Tibial nerve (tissue), 4 donors: ENCODE measurements at places on chromosomes 1 and 21. TPM values are rescaled to one million over a fixed set of nuclear protein-coding genes. Genes with fewer than 3 reads are reported as not detected.

- peak overlapping the region; percentile 1 for H3K27ac ChIP-seq
Observed at GRCh38 chr1:58922302-58923089, 138.6 kb upstream of the JUN start.

- H3K4me1 ChIP-seq: no peaks in the 10 kb centered on the region
- no peak overlapping the region for H3K4me3 ChIP-seq
- H3K36me3 ChIP-seq: peaks cover 100% of the 10 kb centered on the region
- no peak overlapping the region for H3K27ac ChIP-seq
- DNase-seq: no peak
- H3K27me3 ChIP-seq: no peaks in the 10 kb centered on the region
Observed at GRCh38 chr1:12001249-12001917, 17.9 kb upstream of the MIIP start.

DNA sequence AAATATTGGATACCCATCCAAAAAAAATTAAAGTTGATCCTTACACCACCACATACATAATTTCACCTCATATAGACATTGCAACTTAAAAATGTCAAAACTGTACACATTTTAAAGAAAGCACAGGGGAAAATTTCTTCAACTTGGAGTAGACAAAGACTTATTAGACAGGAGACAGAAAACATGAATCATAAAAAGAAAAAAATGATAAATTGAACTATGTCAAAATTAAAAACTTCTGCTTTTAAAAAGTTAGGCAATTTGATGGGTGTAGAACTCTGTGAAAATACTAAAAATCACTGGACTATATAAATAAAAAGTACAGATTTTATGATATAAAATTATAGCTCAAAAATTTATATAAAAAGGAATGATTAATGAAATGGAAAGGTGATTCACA lies 4.4 kb upstream of the OR10K1 start:
- no peak for DNase-seq
- H3K4me1 ChIP-seq: no peaks in the 10 kb centered on the region
- H3K27me3 ChIP-seq: no peaks in the 10 kb centered on the region
- no peaks in the 10 kb centered on the region for H3K36me3 ChIP-seq

- H3K27ac ChIP-seq: no peak overlapping the region
- H3K36me3 ChIP-seq: no peaks in the 10 kb centered on the region
- no peaks in the 10 kb centered on the region for H3K4me1 ChIP-seq
Observed at GRCh38 chr1:153133743-153134142, 16.9 kb downstream of the SPRR2G start.

- no peak overlapping the region for H3K4me3 ChIP-seq
- no peaks in the 10 kb centered on the region for H3K27me3 ChIP-seq
- no peaks in the 10 kb centered on the region for H3K36me3 ChIP-seq
- H3K4me1 ChIP-seq: no peaks in the 10 kb centered on the region
- H3K27ac ChIP-seq: no peak overlapping the region
- no peak for DNase-seq
Observed at GRCh38 chr1:109765896-109766615, 2.3 kb upstream of the EPS8L3 start.

DNA sequence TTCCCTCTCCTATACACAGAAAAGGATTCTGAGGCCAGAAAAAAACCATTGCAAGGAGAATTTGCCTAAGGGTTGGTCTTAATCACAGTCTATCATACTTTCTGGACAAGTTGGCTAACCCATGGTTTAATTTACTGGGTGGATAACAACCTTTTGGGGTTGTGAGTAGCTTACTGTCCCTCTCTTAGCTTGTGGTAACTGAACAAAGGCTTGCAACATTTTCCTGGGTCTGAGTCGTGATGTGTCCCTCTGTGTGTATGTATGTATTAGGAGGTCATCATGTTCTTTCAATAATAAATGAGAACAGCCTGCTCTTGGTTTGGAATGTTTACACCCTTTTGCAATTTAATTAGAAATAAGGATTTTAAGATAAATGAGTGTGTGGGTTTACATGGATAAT lies 36.7 kb downstream of the PAPPA2 start:
- no peaks in the 10 kb centered on the region for H3K27me3 ChIP-seq
- H3K27ac ChIP-seq: no peak overlapping the region
- no peak overlapping the region for H3K4me3 ChIP-seq
- no peaks in the 10 kb centered on the region for H3K4me1 ChIP-seq

Gene AVPR1B
- total RNA-seq: not detected

DNA sequence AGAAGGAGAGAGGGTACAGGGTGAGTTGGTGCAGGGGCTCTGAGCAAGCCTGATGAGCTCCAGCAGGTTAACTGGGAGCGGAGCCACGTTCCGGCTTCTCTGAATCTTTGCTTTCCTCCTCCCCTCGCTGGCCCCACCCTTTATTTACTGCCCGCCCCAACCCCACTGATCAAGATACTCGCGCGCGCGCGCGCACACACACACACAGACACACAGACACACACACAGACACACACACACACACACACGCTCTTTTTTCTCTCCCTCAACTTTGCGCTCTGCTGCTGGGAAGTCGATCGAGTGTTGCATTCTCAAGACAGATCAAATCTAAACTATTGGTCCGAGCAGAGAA lies at the start of gene GRIK1:
GRIK1 (minus strand) TSS at position 73 of the 352 bp plus-strand sequence.
- no peaks in the 10 kb centered on the region for H3K4me1 ChIP-seq
- no peaks in the 10 kb centered on the region for H3K27me3 ChIP-seq
- H3K4me3 ChIP-seq: peak within 1 kb of the TSS; percentile 45
- no peak for DNase-seq

DNA sequence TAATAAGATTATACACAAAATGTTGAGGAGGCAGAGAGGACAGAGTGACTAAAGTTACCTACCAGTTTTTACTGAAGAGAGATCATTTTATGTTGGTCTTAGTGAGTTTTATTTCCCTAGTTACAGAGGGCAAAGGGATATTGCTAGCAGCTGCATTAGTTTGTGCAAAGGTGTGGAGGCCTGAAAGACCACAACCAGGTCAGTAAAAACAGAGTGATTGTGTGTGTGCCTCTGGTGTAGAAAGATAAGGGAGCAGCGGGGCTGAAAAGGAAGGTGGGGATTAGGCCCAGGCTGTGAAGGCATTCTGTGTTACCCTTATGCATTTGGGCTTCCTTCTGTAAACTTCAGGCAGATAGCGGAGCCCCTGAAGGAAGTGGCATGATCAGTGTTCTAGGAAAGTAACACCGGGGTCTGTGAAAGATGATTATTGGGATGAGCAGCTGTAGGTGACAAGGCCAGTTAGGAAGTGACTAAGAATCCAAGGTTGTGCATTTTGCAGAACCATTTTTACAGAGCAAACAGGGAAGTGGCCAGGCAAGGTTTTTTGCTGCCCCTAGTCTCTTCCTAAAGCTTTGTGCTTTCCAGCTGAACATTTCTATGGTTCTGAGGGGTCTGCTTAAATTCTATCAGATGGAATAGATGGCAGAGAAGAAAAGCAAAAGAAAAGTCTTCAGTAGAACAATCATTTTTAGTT lies 3.7 kb downstream of the GADD45A start:
- H3K27ac ChIP-seq: no peak overlapping the region
- no peaks in the 10 kb centered on the region for H3K36me3 ChIP-seq
- H3K4me1 ChIP-seq: peaks cover 20% of the 10 kb centered on the region
- DNase-seq: no peak

Gene LCE2B
- total RNA-seq: not detected

DNA sequence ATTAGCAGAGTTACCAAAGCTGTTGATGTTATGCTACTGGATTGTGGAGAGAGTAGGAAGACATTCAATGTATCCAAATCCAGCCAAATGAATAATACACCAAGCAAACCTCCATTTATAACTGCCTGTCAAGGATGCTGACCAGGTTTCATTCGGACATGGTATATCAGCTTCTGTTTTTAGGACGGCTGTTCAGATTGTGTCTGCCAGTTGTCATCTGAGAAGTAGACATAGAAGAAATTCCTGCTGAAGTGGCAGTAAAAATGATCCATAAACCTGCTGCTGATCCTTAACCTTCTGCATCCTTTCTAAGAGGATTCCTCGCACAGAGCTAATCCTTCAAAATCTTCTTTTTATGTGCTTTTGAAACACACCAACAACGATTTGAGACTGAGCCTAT lies 663.6 kb upstream of the PLXNA2 start:
- H3K4me3 ChIP-seq: no peak overlapping the region
- H3K27ac ChIP-seq: no peak overlapping the region
- no peaks in the 10 kb centered on the region for H3K36me3 ChIP-seq
- no peak for DNase-seq
- no peaks in the 10 kb centered on the region for H3K27me3 ChIP-seq

DNA sequence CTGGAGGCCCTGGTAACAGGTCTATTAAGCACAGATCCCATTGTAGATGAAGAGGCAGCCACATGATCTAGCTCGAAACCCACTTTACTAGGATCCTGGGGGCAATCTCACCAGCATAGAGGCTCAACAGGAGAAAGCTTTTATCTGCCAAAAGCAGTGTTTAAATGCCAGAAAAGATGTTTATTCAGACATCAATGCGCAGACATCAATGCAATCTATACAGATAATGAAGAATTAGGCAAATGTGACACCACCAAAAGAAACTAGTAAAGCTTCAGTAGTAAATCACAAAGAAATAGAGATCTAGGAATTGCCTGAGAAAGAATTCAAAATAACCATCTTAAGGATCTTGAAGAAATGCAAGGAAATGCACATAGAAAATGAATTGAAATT lies 32.5 kb downstream of the OR6Y1 start:
- no peak overlapping the region for H3K27ac ChIP-seq
- no peaks in the 10 kb centered on the region for H3K4me1 ChIP-seq
- H3K4me3 ChIP-seq: no peak overlapping the region
- no peaks in the 10 kb centered on the region for H3K27me3 ChIP-seq
- no peak for DNase-seq
- no peaks in the 10 kb centered on the region for H3K36me3 ChIP-seq

DNA sequence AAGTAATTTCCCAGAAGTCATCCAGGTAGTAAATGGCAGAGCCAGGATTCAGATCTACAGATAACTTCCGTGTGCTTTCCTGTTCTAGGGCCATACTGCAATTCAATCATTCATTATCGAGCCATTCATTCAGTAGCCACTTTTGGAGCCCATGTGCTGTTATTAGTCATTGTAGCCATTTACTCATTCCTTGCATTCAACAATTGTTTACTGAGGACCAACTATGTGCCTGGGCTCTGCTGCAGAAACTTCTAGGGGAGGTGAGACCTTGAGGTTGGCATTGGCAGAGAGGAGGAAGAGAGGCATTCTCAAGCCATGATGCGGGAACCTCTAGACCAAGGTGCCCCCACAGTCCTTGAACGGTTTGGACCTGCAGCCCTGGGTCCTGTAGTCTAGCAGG lies 27.9 kb downstream of the EPHB2 start:
- H3K4me3 ChIP-seq: no peak overlapping the region
- DNase-seq: no peak
- no peaks in the 10 kb centered on the region for H3K36me3 ChIP-seq
- no peak overlapping the region for H3K27ac ChIP-seq

Gene UBE2U
- total RNA-seq: not detected

Gene GJA8
- not detected for total RNA-seq

GRCh38 chr21:44548922-44549321 lies 2.4 kb downstream of the KRTAP10-2 start:
- no peaks in the 10 kb centered on the region for H3K4me1 ChIP-seq
- no peak for DNase-seq
- H3K4me3 ChIP-seq: no peak overlapping the region
- no peaks in the 10 kb centered on the region for H3K36me3 ChIP-seq
- H3K27ac ChIP-seq: no peak overlapping the region
- H3K27me3 ChIP-seq: no peaks in the 10 kb centered on the region

- no peak overlapping the region for H3K27ac ChIP-seq
- no peak for DNase-seq
- H3K36me3 ChIP-seq: no peaks in the 10 kb centered on the region
- no peak overlapping the region for H3K4me3 ChIP-seq
Observed at GRCh38 chr21:28632755-28633408, 359.8 kb downstream of the LTN1 start.

Gene CCDC181
- total RNA-seq: 1.5 TPM

DNA sequence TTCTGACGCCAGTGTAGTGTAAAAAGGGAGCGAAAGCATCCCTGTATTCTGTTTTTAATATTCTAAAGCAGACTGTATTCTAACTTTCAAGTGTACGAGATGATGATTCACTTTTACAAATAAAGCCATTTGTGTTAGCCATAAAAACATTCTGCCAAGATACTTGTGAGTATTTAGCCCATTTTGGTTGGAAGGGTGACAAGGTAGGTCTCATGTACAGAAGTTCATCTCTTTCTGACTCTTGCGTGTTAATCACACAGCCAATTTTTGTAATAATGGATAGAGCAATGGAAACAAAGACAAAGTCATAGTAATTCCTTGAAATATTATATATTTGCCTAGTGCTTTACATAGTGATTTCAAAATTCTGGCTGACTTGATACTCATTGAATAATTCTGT lies 125.3 kb upstream of the GREM2 start:
- H3K27me3 ChIP-seq: no peaks in the 10 kb centered on the region
- H3K36me3 ChIP-seq: no peaks in the 10 kb centered on the region
- no peak overlapping the region for H3K27ac ChIP-seq
- H3K4me3 ChIP-seq: no peak overlapping the region
- DNase-seq: no peak

DNA sequence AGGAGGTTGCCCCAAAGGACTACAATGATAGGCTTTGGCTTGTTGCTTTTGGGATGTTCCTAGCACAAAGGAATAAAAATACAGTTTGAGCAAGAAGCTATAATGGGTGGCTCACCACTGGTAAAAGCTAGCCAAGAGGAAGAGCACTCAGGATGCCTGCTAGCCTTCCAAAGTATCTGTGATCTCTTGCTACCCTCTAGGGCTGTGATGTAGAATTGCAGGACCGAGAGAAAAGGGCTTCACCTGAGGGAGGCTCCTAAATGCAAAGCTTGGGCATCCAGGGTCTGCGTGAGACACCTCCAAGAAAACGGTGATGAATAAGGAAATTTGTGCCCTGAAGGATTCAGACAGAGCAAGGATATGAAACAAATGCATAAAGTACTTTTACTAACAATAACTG lies 17.7 kb downstream of the IVL start:
- no peak for DNase-seq
- no peak overlapping the region for H3K27ac ChIP-seq
- no peaks in the 10 kb centered on the region for H3K27me3 ChIP-seq
- no peak overlapping the region for H3K4me3 ChIP-seq

GRCh38 chr1:100206301-100206700 lies 28.2 kb upstream of the LRRC39 start:
- no peaks in the 10 kb centered on the region for H3K4me1 ChIP-seq
- H3K36me3 ChIP-seq: peaks cover 95% of the 10 kb centered on the region
- no peaks in the 10 kb centered on the region for H3K27me3 ChIP-seq
- H3K27ac ChIP-seq: no peak overlapping the region
- H3K4me3 ChIP-seq: no peak overlapping the region

- H3K4me3 ChIP-seq: no peak overlapping the region
- H3K36me3 ChIP-seq: no peaks in the 10 kb centered on the region
- H3K27me3 ChIP-seq: no peaks in the 10 kb centered on the region
- no peak for DNase-seq
- no peak overlapping the region for H3K27ac ChIP-seq
Observed at GRCh38 chr1:221527302-221527701, 214.6 kb downstream of the DUSP10 start.

Gene FHAD1
- total RNA-seq: 0.63 TPM

DNA sequence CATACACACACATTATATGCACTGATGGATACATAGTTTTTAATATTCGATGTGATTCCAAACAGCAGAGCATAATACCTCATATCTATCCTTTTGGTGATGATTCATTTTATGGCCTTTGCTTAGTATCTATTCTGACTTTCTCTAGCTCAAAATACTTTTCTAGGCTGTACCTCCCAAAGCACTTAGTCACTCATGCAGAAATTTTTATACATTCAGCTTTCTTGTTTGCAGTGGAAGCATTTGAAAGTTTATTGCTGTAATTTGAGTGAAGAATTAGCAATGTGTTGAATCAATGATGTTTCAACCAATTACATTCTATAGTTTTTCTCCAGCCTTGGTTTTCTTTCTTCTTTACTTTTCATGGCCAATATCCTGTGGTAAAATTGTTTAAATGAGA lies 66.7 kb downstream of the LBR start:
- no peak overlapping the region for H3K4me3 ChIP-seq
- H3K27ac ChIP-seq: no peak overlapping the region
- no peaks in the 10 kb centered on the region for H3K4me1 ChIP-seq
- no peaks in the 10 kb centered on the region for H3K36me3 ChIP-seq
- no peaks in the 10 kb centered on the region for H3K27me3 ChIP-seq
- no peak for DNase-seq
